ENCODE measurements at places on chromosomes 11 and 22. TPM values are rescaled to one million over a fixed set of nuclear protein-coding genes. Genes with fewer than 3 reads are reported as not detected.

The C11orf16 gene
- not detected for total RNA-seq

The F2 gene
- 0.10 TPM for total RNA-seq

The TNNT3 gene
- total RNA-seq: not detected

The FGF19 gene
- not detected for total RNA-seq

The ASRGL1 gene
- total RNA-seq: 40.0 TPM

The SLC22A12 gene
- not detected for total RNA-seq

The RSF1 gene
- 23.6 TPM for total RNA-seq

The C22orf31 gene
- total RNA-seq: not detected

The ADM gene
- 103 TPM for total RNA-seq

The MOGAT2 gene
- total RNA-seq: not detected

Data from mammary microvascular endothelial cell (primary cell).